D341Med (cell line): ENCODE measurements at places on chromosomes 11 and 22.

GRCh38 chr22:49587421-49587820, 240.3 kb downstream of the BRD1 start:
- no peak for DNase-seq

DNA sequence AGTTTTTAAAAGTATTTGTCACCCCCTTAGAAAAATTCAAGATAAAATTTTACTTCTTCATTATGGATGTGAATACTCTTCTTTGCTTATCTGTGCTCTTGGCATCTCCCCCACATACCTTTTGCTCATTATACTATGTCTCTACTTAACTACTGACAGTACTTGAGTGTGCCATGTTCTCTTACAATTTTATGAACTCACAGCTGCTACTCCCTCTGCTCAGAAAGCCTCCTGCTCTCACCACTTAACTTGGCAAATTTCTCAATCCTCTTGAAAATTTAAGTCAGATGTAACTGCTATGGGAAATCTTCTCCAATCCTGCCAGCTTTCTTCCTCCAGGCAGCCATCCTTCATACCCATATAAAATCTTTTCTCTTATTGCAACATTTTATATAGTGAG, 163.4 kb downstream of the CNTN5 start:
- DNase-seq: no peak

- peak; percentile 18 for DNase-seq
These were observed 70.8 kb downstream of the KCNQ1 start for GRCh38 chr11:2515401-2516275.

- no peak for DNase-seq
These were observed 30.6 kb downstream of the MCHR1 start for GRCh38 chr22:40709752-40710413.

- DNase-seq: no peak
These were observed 2.3 kb downstream of the BIRC3 start for GRCh38 chr11:102319544-102319943.
